Renal pelvis (tissue), 12 donors: ENCODE measurements at places on chromosomes 5 and 9.

GRCh38 chr5:150582241-150583109 lies 58.0 kb upstream of the SYNPO start:
- peak; percentile 75 for DNase-seq

- no peak for DNase-seq
Observed at GRCh38 chr5:54608423-54609085, 91.0 kb downstream of the SNX18 start.

- peak; percentile 35 for DNase-seq
Observed at GRCh38 chr9:90546200-90546599, 96.4 kb downstream of the DIRAS2 start.

DNA sequence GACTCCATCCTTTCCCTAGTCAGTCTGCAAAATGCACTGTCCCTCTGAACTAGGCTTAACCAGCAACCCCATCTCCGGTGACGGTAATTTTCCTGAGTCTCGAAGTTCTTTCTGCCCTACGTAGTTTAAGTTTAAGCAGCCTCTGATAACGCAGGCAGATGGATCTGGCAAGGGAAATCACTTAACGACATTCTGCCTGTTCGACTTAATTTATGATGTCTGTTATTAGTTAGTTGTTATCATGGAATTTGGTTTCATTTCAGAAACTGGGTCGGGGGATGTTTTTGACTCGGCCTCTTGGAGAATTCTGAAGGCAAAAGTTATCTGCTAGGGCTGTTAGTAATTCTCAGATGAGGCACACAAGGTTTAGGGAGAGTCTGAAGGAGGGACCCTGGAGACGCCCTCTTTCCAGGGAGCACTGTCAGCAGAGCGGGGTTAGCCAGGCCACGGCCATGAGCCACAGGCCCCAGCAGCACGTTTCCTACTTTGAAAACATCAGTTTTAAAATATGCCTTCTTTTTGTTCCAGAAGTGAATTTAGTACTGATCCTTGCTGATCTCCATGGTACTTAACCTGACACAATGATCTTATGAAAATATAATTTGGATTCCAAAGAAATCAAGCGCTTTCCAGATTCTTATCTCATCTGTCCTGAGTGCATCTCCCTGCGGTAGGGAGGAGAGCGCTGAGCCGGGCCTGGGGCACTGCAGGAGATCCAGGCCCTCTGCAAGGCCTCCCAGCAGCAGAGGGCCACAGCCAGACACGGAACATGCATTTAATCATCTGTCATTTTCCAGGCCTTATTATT lies 171.0 kb upstream of the OTULINL start:
- no peak for DNase-seq

GRCh38 chr9:36164989-36165388 lies 4.2 kb upstream of the CCIN start:
- no peak for DNase-seq

GRCh38 chr5:555058-555623 lies 30.9 kb upstream of the SLC9A3 start:
- no peak for DNase-seq

DNA sequence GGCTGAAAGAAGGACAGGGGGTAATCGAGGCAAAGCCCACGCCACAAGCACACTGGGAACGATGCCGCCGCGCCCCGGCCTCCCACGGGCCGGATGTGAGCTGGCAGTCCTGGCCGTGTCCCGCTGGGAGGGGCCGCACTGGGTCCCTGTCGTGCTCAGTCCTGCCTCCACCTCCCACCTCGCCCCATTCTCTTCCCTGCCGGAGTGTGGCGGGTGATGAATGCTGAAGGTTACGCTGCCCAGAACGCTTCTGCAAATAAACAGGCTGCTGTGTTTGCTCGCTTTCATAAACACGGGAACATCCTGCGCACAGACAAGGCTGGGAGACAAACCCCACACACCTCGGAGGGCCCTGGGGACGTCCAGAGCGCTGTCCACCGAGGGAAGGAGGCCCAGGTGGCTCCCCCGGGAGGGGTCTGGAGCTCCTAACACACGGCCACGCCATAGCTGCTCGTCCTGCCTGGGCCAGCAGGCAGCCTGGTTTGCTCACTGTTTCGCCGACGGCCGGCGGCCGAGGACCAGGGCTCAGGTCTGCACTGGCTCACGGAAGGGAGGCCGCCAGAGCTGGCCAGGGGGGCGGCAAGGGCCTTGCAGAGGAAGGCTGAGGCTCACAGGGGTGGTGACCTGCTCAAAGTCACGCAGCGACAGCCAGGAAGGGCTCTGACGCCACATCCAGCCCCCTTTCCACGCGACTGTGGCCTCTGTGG lies 2.3 kb downstream of the DNLZ start:
- DNase-seq, result no peak

- no peak for DNase-seq
Observed at GRCh38 chr9:28598408-28598807, 1025.1 kb upstream of the C9orf72 start.

GRCh38 chr9:84382720-84383119 lies 42.2 kb upstream of the SLC28A3 start:
- DNase-seq, result no peak

DNA sequence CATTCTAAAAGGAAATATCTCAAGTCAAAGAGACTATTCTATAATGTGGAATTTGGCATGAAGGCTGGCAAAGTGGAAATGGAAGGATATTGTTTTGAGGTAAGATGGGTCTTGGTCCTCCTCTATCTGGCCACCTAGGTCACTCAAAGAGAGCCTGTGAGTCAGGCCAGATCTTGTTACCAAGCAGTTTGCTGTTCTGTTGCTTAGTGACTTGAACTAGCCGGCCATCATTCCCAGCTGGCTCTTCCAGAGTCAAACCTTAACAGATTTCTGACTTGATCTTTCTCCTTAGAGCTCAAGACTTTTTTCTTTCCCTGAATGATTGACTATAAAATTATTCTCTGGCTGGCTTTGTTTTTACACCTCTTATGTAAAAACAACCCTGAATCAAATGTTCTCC lies 136.1 kb downstream of the PDE4D start:
- no peak for DNase-seq
